ENCODE measurements at places on chromosomes 11 and 22. TPM values are rescaled to one million over a fixed set of nuclear protein-coding genes. Genes with fewer than 3 reads are reported as not detected.
A peak's percentile ranks its signal among the peaks of the same experiment; 100 is the strongest.

Gene NDUFA6
- 48.8 TPM for total RNA-seq

Gene MRGPRX3
- not detected for total RNA-seq

Gene TRIM21
- total RNA-seq: 19.2 TPM

Gene CACNA1I
- total RNA-seq: under 0.01 TPM

Gene CCDC89
- 9.4 TPM for total RNA-seq

Gene SNX15
- 8.1 TPM for total RNA-seq

Gene ZNF215
- 7.2 TPM for total RNA-seq

Gene MAPK8IP2
- under 0.01 TPM for total RNA-seq

Gene CHADL
- total RNA-seq: 0.28 TPM

Gene OR51B4
- total RNA-seq: not detected

GRCh38 chr11:7890417-7891172 lies 40.5 kb downstream of the OR10A6 start:
- H3K36me3 ChIP-seq: no peaks in the 10 kb centered on the region
- no peak overlapping the region for H3K4me3 ChIP-seq
- no peaks in the 10 kb centered on the region for H3K27me3 ChIP-seq

GRCh38 chr11:61948505-61948904 lies 1.6 kb upstream of the BEST1 start:
- H3K4me1 ChIP-seq: peaks cover 8% of the 10 kb centered on the region
- no peak for DNase-seq
- no peaks in the 10 kb centered on the region for H3K36me3 ChIP-seq
- H3K4me3 ChIP-seq: no peak overlapping the region

- DNase-seq: no peak
- H3K4me3 ChIP-seq: no peak overlapping the region
- H3K36me3 ChIP-seq: peaks cover 1% of the 10 kb centered on the region
- H3K27me3 ChIP-seq: peaks cover 2% of the 10 kb centered on the region
Measured at GRCh38 chr11:2126520-2127085, 12.6 kb downstream of the IGF2 start.

DNA sequence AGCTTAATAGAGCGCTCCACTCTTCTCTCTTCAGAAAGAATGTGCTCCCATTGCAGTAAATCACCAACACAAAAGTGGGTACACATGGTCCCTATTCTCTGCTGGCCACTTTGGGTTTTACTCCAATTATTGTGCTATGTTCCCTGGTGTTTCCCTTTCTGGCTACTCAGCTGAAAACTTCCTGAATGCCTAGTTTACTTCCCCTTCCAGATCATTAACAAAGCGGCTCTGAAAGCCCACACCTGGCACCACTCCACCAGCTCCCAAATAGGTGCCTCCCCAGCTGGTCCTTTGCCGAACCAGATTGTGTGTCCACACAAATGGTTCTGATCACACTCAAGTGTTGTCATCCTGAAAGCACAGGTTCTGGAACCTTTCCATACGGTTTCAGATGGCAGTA lies 443.7 kb downstream of the NTM start:
- no peak overlapping the region for H3K27ac ChIP-seq
- H3K36me3 ChIP-seq: no peaks in the 10 kb centered on the region
- DNase-seq: no peak

- no peaks in the 10 kb centered on the region for H3K36me3 ChIP-seq
- DNase-seq: peak; percentile 14
- H3K27me3 ChIP-seq: peaks cover 3% of the 10 kb centered on the region
- H3K4me1 ChIP-seq: peaks cover 15% of the 10 kb centered on the region
- peak within 1 kb of the TSS; percentile 29 for H3K27ac ChIP-seq
- H3K4me3 ChIP-seq: peak within 1 kb of the TSS; percentile 71
Measured at GRCh38 chr11:61752117-61752924, at the start of gene MYRF. TSS of gene MYRF (plus strand) at chr11:61752636. CDS start at chr11:61752745, 109 bp downstream.

- peak; percentile 47 for DNase-seq
- no peaks in the 10 kb centered on the region for H3K27me3 ChIP-seq
- peak overlapping the region; percentile 8 for H3K27ac ChIP-seq
Measured at GRCh38 chr11:124920870-124921609, 2.0 kb downstream of the HEPN1 start.

GRCh38 chr11:126823274-126823673 lies 177.3 kb downstream of the KIRREL3 start:
- no peaks in the 10 kb centered on the region for H3K27me3 ChIP-seq
- H3K4me3 ChIP-seq: no peak overlapping the region
- no peaks in the 10 kb centered on the region for H3K4me1 ChIP-seq
- no peaks in the 10 kb centered on the region for H3K36me3 ChIP-seq
- no peak for DNase-seq

DNA sequence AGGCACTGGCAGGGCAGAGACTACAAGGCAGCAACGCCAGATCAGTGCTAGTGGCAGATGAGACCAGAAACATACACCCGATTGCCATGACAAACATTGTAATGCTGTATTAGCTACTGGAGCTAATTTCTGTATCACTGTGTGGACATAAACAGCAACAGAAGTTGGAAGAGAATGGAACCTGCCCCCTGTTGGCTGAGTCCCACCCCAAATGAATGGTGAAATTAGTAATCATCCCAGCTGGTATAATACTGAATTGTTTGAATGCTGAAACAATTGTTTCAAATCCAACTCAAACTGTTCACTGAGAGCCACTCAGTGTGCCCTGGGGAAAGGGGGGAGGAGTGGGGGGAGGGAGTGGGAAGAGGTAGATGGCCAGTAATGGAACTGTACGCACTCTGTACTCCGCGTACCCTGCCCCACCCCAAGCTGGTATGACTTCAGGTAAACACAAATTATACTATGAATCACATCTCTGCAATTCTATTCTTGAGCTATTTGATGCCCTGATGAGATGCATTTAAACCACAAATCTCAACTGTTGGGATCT lies 11.2 kb upstream of the BIRC3 start:
- no peaks in the 10 kb centered on the region for H3K27me3 ChIP-seq
- H3K4me3 ChIP-seq: no peak overlapping the region
- H3K27ac ChIP-seq: no peak overlapping the region
- no peaks in the 10 kb centered on the region for H3K36me3 ChIP-seq

- H3K36me3 ChIP-seq: no peaks in the 10 kb centered on the region
- peak; percentile 7 for DNase-seq
- H3K27me3 ChIP-seq: peaks cover 10% of the 10 kb centered on the region
- H3K4me1 ChIP-seq: no peaks in the 10 kb centered on the region
- H3K27ac ChIP-seq: no peak overlapping the region
Measured at GRCh38 chr11:45252134-45252856, 33.8 kb downstream of the SYT13 start.

DNA sequence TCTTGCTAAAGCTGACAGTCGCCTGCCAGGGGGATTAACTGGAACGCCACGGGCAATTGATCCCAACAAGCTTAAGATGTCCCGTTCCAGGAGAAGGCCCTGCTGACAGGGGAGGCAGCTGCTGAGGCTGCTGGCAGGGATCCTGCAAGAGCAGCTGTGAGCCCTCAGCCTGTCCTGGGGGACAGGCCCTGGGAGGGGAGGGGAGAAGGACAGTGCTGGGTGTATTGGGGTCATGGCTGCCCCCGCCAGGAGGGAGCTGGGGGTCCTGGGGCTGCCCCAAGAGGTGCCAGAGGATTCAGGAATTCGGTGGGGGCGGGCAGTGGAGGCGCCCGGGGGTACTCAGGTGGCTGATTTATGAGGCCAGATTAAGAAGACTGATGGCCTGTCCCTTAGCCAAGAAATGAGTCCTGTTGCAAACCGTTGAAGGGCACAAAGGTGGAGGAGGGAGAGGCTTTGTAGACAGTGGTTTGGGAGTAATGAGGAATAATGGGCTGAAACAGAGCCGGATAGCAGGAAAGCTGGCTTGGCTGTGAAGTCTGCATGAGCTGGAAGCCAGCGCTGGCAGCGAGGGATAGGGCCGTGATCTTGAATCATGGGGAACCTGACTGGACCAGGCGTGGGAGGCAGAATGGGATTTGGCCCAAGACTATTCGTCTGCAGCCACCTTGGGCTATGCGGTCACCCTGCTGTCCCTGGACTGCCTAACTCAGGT lies 133.5 kb downstream of the CACNA1I start:
- peak; percentile 23 for DNase-seq
- H3K27me3 ChIP-seq: peaks cover 51% of the 10 kb centered on the region
- no peak overlapping the region for H3K27ac ChIP-seq
- no peak overlapping the region for H3K4me3 ChIP-seq
- no peaks in the 10 kb centered on the region for H3K36me3 ChIP-seq

- no peak overlapping the region for H3K27ac ChIP-seq
- no peak for DNase-seq
- H3K27me3 ChIP-seq: peaks cover 26% of the 10 kb centered on the region
- H3K4me3 ChIP-seq: no peak overlapping the region
- no peaks in the 10 kb centered on the region for H3K36me3 ChIP-seq
Measured at GRCh38 chr11:8206251-8207079, 37.6 kb upstream of the RIC3 start.

GRCh38 chr11:85779956-85780640 lies 30.8 kb downstream of the SYTL2 start:
- no peak overlapping the region for H3K27ac ChIP-seq
- peaks cover 7% of the 10 kb centered on the region for H3K4me1 ChIP-seq
- H3K4me3 ChIP-seq: no peak overlapping the region
- DNase-seq: peak; percentile 61
- H3K27me3 ChIP-seq: no peaks in the 10 kb centered on the region

DNA sequence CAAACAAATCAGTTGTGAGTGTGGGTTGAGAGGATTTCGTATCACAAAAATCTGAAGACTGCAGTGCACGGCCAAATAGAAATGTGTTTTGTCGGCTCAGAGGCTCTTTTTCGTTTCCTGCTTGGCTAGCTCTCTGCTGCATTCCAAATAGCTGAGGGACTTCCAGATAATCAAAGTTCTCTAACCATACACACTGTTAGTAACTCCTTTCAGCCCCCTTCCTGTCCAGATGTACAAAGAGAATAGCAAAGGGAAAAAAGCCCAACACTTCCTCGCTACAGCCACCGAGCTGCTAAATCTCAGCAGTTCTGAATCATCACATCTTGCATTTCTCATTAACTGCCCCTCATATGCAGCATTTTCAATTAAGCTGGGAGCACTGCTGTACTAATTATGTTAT lies 203.1 kb downstream of the TENM4 start:
- peaks cover 16% of the 10 kb centered on the region for H3K4me1 ChIP-seq
- no peaks in the 10 kb centered on the region for H3K27me3 ChIP-seq
- no peaks in the 10 kb centered on the region for H3K36me3 ChIP-seq
- H3K4me3 ChIP-seq: no peak overlapping the region

DNA sequence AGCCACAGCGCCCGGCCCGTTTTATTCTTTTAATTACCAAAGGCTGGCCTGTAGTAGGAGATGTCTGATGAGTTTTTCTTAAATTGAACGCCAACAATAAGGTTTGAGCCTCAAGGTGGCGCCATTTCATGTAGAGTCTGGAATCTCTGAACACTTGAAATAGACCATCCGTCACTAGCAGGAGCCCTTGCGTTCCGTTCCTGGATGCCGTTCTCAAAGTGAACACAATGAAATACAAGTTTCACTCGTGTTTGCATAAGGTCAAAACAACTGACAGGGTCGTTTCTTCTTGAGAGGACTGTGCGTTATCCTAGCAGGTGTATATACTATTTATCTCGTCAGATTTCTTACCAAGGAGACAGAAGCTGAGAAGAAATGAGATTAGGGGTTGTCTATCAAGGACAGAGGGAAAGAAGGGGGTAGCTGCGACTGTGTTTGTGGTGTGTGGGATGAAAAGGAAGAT lies 18.7 kb upstream of the SCGB1D1 start:
- no peak overlapping the region for H3K4me3 ChIP-seq
- peak; percentile 66 for DNase-seq
- no peaks in the 10 kb centered on the region for H3K36me3 ChIP-seq
- H3K27me3 ChIP-seq: peaks cover 28% of the 10 kb centered on the region

DNA sequence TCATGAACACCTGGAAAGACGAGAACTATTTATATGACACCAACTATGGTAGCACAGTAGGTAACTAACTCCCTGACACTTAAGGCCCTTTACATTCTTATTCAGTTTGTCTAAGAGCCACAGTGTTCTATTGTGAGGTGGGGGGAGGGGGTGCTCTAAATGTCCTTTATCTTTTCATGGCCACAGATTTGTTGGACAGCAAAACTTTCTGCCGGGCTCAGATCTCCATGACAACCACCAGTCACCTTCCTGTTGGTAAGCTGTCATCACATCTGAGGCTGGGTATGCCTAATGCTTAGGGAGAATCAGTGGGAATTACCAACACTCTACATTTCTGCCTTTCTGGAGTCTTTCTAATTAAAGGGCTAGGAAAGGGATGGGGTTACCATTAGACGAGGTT lies 30.7 kb downstream of the EHF start:
- peaks cover 15% of the 10 kb centered on the region for H3K4me1 ChIP-seq
- no peaks in the 10 kb centered on the region for H3K27me3 ChIP-seq

DNA sequence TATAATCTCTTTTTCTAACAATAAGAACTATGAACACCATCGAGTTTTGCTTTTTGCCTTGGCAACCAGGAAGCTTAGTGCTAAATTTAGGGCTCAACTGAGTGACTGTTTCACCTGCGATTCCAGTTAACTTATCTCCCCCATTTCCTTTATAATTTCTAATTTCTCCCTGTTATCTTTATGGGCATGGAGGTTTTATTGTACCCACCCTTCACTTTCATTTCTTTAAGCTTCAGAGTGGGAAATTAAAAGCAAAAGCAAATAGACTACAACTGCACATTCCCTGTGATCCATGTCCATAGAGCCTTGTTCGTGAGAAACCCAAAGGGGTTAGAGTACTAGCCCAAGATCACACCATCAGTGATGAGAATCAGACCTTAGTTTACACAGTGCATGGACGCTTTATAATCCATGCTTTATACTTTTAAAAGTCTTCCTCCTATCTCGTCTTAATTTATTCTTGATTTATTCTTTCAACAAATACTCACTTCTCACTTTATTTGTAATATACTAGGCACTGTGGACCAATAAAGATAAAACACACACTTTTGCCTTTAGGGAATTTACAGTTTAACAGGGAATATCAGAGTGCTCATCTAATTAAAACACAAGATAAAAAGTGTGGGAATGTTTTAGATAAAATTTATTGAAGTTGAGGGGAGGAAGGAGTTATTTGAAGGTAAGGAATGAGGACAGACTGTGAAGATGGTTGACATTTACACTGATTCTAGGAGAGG lies 40.6 kb downstream of the ADAMTS15 start:
- H3K4me3 ChIP-seq: no peak overlapping the region
- H3K27ac ChIP-seq: peak overlapping the region; percentile 68
- no peaks in the 10 kb centered on the region for H3K27me3 ChIP-seq
- H3K4me1 ChIP-seq: peaks cover 15% of the 10 kb centered on the region
- no peaks in the 10 kb centered on the region for H3K36me3 ChIP-seq
- DNase-seq: no peak

- H3K27me3 ChIP-seq: no peaks in the 10 kb centered on the region
- no peaks in the 10 kb centered on the region for H3K4me1 ChIP-seq
- no peaks in the 10 kb centered on the region for H3K36me3 ChIP-seq
- no peak overlapping the region for H3K4me3 ChIP-seq
- no peak for DNase-seq
- H3K27ac ChIP-seq: no peak overlapping the region
Measured at GRCh38 chr22:16949561-16949960, 58.5 kb downstream of the GAB4 start.

- H3K36me3 ChIP-seq: no peaks in the 10 kb centered on the region
- no peaks in the 10 kb centered on the region for H3K27me3 ChIP-seq
- peak; percentile 18 for DNase-seq
- no peak overlapping the region for H3K4me3 ChIP-seq
- peaks cover 6% of the 10 kb centered on the region for H3K4me1 ChIP-seq
- H3K27ac ChIP-seq: no peak overlapping the region
Measured at GRCh38 chr11:73579641-73580434, 18.1 kb downstream of the FAM168A start.

- no peak overlapping the region for H3K27ac ChIP-seq
- H3K4me3 ChIP-seq: no peak overlapping the region
- peaks cover 73% of the 10 kb centered on the region for H3K27me3 ChIP-seq
- DNase-seq: no peak
Measured at GRCh38 chr11:76728778-76729177, 54.4 kb upstream of the TSKU start.
